ENCODE measurements at places on chromosomes 4 and X.

- no peak for DNase-seq
These were observed 52.5 kb upstream of the PROM1 start for GRCh38 chr4:16136311-16136710.

DNA sequence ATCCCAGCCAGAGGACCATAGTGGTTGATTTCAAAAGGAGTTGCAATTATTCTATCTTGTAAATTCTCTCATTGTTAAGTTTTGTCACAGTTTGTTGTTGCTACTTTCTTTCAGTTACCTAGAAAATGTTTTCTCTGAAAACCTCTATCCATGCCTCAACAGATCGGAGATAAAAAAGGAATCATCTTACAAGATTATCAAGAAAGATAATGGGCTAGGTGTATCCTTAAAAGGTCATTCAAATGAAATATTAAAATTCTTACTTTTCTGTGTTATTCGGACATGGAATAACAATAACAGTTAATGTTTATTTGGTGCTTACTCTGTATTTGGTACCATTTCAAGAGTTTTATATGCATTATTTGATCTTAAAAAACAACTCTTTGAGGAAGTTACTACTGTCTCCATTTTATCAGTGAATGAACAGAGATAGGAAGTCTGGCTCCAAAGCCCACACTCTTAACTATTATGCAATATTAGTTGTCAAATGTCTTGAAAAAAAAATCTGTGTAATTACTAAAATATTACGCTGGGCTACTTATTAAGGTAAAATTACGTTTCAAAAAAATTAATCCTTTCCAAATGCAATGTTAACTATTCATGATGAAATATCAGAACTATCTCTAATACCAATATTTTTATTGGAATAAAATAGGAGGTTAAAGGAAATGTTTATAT is 97.5 kb downstream of the SNCA start:
- no peak for DNase-seq

GRCh38 chr4:17797808-17798207 is 12.7 kb downstream of the DCAF16 start:
- DNase-seq, result no peak

DNA sequence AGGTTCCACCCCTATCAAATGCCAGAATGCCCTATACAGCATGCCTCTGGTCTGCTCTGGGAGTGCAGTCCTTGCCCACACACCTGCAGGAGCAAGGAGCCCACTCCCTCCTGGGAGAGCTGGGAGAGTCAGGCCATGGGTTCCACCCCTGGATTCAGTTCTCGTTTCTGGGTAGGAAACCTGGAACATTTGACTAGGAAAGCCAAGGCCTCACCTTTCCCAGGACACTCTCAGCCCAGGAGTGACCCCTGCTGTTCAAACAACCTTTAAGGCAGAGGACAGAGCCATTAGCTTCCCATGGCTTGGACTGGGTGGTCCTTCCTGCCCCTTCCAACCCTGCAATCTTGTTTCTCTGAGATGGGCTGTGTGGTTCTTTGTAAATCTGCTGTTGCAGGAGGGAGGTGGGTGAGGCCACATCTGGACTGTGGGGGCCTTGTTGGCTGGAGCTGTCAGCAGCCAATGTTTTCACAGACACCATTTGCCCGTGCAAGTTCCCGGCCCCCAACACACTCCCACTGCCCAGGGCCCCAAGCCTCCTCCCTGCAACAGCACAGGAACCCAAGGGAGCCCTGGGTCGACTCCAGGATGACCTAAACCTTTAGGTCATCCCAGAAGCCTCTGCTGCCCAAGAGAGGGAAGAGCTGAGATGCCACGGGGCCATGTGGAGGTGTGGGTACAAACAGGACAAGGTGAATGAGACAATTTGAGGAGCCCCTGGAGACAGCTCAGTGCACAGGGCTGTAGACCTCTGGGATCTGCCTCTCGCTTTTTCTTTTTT is 104.4 kb downstream of the PJA1 start:
- no peak for DNase-seq

GRCh38 chrX:126339928-126340327 is 173.8 kb upstream of the DCAF12L2 start:
- DNase-seq, result no peak

DNA sequence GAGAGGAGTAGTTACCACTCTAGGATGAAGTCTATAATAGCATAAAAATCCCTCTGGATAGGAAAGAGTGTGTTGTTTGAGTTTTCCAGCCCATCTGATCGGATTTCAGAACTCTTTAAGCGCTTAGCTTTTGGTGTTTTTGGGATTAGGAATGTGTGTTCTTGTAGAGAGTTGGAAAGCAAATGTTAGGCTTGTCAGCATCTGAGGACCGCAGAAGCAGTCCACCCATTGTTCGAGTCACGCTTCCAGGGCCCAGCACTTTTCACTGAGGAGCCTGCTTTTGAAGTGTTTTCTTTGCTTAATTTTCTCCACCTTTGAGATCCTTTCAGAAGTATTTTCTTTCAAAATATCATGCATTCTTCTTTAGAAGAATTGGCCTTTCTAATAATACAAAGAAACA is 306.2 kb downstream of the TENM3 start:
- DNase-seq, result no peak

DNA sequence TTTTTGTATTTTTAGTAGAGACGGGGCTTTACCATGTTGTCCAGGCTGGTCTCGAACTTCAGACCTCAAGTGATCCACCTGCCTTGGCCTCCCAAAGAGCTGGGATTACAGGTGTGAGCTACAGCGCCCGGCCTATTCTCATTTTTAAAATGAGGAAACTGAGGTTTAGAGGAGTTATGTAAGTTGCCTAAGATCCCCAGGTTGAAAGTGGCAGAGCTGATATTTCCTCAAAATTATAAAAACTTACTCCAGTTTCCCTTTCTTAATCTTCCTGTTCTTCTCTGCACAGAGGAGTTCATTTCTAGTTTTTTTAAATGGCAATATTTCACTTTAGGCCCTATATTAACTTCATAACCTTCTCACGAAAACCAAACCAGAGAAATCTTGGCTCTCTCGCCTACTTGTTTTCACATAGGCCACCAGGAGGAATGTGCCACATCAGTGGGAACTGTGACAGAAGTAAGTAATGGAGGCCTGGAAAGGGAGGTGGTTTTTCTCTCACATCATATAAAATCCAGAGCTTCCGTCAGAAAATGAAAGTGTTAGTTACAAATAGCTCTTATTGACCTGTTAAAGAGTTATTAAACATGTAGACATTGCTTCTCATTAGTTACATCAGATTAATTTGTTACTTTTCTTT is 16.1 kb upstream of the RS1 start:
- DNase-seq, result no peak

GRCh38 chr4:122695226-122695625 is 37.3 kb upstream of the BBS12 start:
- no peak for DNase-seq

- DNase-seq, result no peak
These were observed 8.5 kb upstream of the PTTG2 start for GRCh38 chr4:37951461-37952352.

DNA sequence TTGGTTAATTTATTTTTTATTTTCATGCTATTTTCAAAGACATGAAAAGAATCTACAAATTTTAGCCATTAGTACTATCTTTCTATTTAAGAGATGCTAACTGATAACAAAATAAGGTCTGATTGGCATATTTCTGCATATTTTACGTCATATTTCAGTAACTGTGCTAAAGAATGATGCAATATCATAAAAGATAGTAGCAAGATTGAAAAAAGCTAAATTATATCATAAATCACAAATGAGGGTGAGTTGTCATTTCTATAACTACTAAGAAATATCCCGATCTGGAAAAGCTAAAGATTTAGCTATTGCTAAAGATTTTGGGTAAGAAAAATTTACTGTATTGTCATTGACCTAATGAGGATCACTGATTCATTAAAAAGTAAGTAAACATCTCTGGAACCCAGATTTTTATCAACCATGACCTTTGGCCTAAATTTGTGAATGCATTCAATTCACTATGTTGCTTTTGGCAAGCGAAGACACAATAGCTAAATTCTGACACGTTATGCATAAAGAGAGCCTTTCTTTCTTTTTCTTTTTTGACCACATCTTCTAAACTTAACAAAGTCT is 103.6 kb downstream of the HPGD start:
- DNase-seq, result no peak

DNA sequence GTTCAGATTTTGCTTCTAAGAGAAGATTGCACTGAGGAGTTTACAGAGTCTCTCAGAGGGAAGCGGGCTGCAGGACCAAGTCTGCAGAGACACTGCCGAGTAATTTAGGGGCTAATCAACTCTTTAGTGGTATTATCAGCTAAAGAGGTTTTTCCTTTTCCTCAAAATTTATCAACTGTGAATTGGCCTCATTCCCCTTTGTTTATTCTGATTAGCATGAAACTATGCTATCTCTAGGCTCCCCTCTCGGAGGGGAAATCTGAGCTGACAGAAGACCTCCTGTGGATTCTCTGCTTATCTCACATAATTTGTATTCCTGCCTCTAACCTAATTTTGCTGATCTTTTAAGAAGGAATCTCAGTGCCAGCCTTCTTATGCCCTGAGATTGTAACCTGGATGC is 201.0 kb downstream of the DCTD start:
- no peak for DNase-seq

- DNase-seq, result no peak
These were observed 430.6 kb downstream of the DTHD1 start for GRCh38 chr4:36712013-36712412.

- DNase-seq, result no peak
These were observed 819.8 kb upstream of the PCDH7 start for GRCh38 chr4:29900336-29900735.

- no peak for DNase-seq
These were observed 22.9 kb upstream of the STPG2 start for GRCh38 chr4:98166025-98166730.

DNA sequence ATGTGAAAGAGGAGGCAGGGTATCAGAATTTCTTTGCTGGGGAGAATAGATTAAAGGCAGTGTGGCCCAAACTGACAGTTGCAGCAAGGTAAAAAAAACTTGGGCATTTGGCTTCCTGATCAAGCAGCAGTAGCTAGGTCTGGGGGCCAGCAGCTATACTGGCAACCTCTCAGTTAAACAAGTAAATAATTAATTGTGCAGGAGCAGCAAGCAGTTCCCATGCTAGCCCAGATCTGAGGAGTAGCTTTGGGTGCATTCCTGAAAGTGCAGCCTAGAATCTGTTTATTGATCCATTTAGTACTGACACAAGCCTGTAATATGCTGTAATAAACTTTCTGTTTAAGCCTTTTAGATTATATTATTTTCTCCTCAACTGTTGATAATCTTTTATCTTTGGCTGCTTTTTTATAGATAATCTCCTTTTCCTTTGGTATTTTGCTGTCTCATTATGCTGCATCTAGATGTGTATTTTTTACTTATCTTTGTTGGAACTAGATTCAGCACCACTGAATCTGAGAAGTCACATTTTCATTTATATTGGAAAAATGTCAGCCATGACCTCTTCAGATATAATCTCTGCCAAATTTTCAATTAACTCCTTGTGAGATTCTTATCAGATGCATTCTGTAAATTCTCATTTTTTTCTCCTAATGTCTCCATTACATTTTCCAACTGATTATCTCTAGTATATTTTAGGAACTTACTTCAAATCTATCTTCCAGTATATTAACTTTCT is 276.3 kb downstream of the STPG2 start:
- no peak for DNase-seq

GRCh38 chr4:176435901-176436292 is 116.1 kb downstream of the SPCS3 start:
- no peak for DNase-seq

DNA sequence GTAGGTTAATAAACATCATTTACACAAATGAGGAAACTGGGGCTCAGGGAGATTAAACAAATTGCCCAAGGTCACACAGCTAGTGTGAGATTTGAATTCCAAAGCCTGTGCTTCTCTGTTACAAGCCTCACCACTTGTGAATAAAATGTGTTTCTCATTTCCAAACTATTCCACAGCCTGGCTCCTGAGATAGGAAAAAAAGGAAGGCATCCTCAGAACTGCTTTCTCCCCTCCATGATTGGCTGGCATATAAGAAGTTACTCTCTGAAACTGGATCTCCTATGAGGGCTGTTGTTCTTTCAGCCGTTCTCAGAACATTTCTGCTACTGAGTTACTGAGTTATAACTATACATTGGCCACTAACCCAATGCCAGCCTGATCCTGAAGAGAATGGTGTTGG is 237.9 kb downstream of the MAML3 start:
- no peak for DNase-seq

GRCh38 chr4:152360045-152360410 is 175.9 kb downstream of the FBXW7 start:
- DNase-seq, result no peak

- DNase-seq, result no peak
These were observed 29.1 kb downstream of the JADE3 start for GRCh38 chrX:46941341-46941740.

DNA sequence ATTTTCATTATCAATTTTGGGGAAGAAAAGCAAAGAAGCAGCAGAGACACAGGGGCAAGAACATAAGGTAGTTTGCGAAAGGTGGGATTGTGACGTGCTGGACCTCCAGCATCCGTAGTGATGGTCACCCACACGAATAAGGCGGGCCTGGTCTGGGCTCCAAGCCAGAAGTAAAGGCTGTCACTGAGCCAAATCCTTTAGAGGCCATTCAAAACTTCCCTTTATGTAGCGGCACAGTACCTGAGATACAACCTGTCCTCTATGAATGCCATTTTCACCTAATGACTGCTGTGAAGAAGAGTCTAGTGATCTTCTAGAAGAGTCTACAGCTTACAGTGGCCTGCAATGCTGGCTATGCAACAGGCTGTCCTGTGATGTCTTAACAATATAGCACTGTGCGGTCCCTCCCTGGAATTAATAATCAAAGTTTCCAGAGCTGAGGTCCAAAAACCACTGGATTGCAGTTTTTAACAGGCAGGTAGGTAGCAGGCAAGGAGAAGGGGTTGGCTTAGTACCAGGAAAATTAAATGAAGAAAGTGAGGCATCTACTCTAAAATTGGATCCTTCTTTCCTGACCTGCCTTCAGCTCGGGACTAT is 56.2 kb downstream of the TRIML1 start:
- no peak for DNase-seq

GRCh38 chr4:180052629-180053028 is 2190.6 kb upstream of the TENM3 start:
- no peak for DNase-seq

DNA sequence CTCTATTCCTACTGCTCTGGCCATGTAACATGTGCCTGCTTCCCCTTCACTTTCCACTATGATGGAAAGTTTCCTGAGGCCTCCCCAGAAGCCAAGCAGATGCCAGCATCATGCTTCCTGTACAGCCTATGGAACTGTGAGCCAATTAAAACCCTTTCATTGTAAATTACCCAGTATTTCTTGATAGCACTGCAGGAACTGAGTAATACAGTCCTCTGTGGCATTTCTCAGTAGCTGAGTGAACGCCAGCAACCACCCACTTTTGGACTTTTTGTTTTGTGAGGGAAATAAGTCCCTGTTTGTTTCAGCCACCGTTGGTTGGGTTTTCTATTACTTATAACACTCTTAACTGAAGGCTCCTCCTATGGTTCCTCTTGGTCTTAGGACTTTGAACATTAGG is 104.1 kb downstream of the C4orf51 start:
- no peak for DNase-seq

- DNase-seq, result no peak
These were observed 67.4 kb downstream of the VCX2 start for GRCh38 chrX:8103655-8104054.

GRCh38 chr4:101177154-101177553 is 170.2 kb downstream of the PPP3CA start:
- no peak for DNase-seq
